Activated CD4-positive, alpha-beta memory T cell treated with anti-CD3 and anti-CD28 coated beads, Interleukin-2, amount 10 ng/mL, durations not matched to agents 7 days and 5 days (primary cell): ENCODE measurements at places on chromosomes 7 and 10. TPM values are rescaled to one million over a fixed set of nuclear protein-coding genes. Genes with fewer than 3 reads are reported as not detected.
A peak's percentile ranks its signal among the peaks of the same experiment; 100 is the strongest.

DNA sequence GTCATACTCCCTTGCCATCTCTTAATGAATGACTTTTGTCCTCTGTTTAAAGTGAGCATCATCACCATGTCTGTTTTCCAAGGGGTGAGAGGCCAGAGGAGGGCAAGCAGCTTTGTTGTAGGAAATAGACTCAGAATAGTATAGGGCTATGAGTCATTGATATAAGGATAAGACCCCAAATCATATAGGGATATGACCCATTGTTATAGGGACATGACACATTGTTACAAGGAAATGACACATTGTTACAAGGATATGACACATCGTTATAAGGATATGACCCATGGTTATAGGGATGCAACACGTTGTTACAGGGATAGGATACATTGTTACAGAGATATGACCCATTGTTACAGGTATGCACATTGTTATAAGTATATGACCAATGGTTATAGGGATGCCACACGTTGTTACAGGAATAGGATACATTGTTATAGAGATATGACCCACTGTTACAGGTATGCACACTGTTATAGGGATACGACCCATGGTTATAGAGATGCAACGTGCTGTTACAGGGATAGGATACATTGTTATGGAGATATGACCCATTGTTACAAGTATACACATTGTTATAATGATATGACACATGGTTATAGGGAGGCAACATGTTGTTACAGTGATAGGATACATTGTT is 311.1 kb upstream of the ADARB2 start:
- H3K36me3 ChIP-seq: no peaks in the 10 kb centered on the region
- H3K27me3 ChIP-seq: no peaks in the 10 kb centered on the region
- no peak overlapping the region for H3K27ac ChIP-seq
- no peak overlapping the region for H3K4me3 ChIP-seq

DNA sequence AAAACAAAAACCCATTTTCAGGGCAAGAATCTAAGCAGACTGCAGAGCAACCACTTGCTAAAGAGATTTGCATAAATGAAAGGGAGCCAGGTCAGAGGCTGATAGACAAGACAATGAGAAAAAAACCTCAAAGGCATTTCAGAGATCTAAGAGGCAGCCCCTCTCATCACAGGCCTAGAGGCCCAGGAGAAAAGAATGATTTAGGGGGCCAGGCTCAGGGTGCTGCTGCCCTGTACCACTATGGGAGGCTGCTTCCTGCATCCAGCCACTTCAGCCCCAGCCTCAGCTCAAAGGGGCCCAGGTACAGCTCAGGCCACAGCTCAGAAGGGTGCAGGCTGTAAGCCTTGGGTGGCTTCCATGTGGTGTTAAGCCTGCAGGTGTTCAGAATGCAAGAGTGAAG is 3.7 kb upstream of the DNAJC12 start:
- H3K27me3 ChIP-seq: no peaks in the 10 kb centered on the region
- H3K4me1 ChIP-seq: peaks cover 6% of the 10 kb centered on the region
- H3K36me3 ChIP-seq: no peaks in the 10 kb centered on the region

- no peaks in the 10 kb centered on the region for H3K4me1 ChIP-seq
- H3K27ac ChIP-seq: no peak overlapping the region
- DNase-seq: no peak
Observed at GRCh38 chr7:130037703-130038102, 13.5 kb downstream of the ZC3HC1 start.

DNA sequence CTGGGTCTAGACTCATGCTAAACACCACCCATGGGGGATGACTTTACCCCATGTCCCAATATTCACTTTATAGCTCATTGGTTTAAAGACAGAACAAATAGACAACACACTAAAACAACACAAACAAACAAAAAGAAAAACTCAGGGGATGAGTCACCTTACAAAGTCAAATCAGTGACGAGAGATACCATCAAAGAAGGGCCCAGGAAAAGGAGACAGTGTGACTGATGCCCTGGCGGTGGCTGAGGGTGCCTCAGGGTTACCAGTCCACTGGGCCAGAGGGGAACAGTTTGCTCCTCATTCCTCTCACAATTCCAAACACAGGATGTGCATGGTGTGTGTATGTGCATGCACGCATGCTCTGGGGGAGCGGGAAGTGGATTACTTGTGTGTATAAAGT is 171.3 kb upstream of the PRKCQ start:
- H3K27ac ChIP-seq: no peak overlapping the region
- H3K4me1 ChIP-seq: no peaks in the 10 kb centered on the region
- H3K36me3 ChIP-seq: no peaks in the 10 kb centered on the region

DNA sequence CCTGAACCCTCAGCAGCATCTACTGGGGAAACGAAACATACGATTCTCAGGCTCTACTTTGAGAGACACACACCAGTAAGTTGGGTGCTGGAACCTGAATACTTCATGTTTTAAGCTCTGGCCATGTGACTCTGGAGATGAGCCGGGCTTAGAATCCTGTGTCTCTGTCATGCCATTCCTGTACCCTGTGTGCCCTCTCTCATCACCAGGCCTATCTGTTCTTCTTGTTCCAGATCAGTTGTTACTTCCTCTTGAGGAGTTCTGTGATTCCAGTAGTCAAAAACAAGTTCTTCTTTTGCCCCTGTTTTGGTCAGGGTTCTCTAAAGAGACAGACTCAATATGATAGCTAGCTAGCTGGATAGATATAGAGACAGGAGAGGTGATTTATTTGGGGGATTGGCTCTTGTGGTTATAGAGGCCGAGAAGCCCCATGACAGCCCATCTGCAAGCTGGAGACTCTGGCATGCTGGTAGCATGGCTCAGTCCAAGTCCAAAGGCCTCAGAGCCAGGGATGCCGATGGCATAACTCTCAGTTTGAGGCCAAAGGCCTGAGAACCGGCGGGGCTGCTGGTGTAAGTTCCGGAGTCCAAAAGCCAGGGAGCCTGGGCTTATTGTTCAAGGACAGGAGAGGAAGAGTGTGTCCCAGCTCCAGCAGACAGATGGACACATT is 54.3 kb downstream of the CHN2 start:
- peaks cover 12% of the 10 kb centered on the region for H3K4me1 ChIP-seq
- H3K27ac ChIP-seq: no peak overlapping the region

DNA sequence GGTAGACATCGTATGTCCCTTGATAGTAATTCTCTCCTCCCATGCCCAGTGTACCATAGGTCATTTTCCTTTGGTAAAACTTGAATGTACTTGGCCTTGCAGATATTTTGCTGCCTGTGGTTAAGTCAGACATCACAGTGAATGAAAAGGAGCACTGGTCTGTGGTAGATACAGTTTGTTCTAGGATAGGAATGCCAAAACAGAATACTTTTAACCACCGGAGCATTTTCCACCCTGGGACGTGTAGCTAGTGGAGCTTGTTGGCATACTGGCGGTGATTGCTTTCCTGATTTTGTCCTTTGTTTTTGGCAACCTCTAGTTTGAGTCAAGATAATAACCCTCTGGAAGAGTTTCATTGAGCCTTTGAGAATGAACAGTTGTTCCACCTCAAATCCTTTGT is 92.0 kb upstream of the BMPER start:
- H3K4me3 ChIP-seq: no peak overlapping the region
- no peaks in the 10 kb centered on the region for H3K4me1 ChIP-seq
- DNase-seq: no peak
- H3K27me3 ChIP-seq: no peaks in the 10 kb centered on the region

GRCh38 chr10:103645141-103646054 is 151.9 kb downstream of the NEURL1 start:
- no peaks in the 10 kb centered on the region for H3K36me3 ChIP-seq
- H3K27ac ChIP-seq: no peak overlapping the region
- H3K4me3 ChIP-seq: no peak overlapping the region
- DNase-seq: no peak
- H3K27me3 ChIP-seq: no peaks in the 10 kb centered on the region

DNA sequence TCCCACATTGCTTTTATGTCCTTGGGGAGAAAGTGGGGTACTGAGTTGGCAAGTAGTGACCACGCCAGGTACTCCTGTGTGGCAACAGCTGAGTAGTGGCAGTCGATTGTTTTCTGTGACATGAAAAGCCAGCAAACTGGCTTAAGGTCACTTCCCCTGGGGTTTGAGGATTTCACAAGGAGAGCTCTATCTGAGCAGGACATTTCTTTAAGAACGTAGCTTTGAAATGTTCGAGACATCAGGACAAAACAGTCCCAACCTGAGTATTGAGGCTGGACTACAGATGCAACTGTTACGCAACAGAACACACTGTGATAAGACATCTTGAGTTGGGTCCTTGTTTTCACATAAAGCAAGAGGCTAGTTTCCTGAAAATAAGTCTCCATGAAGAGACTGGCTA is 146.7 kb upstream of the KLF14 start:
- no peak for DNase-seq
- peaks cover 74% of the 10 kb centered on the region for H3K36me3 ChIP-seq
- no peak overlapping the region for H3K27ac ChIP-seq

GRCh38 chr7:92446869-92447344 is 375 bp upstream of the GATAD1 start:
- peaks cover 13% of the 10 kb centered on the region for H3K4me1 ChIP-seq
- H3K36me3 ChIP-seq: peaks cover 9% of the 10 kb centered on the region
- H3K4me3 ChIP-seq: peak overlapping the region; percentile 80

The CFAP43 gene
- total RNA-seq: 0.18 TPM

The PKD2L1 gene
- total RNA-seq: not detected
